ENCODE measurements at places on chromosomes 4 and X. TPM values are rescaled to one million over a fixed set of nuclear protein-coding genes. Genes with fewer than 3 reads are reported as not detected.

Gene TBC1D19
- total RNA-seq, result 17.0 TPM

Gene PCDH19
- 2.8 TPM for total RNA-seq

Gene CSTF2
- total RNA-seq, result 23.7 TPM

Gene TEC
- total RNA-seq, result 3.4 TPM

Gene SAGE1
- total RNA-seq, result not detected

Gene PRKG2
- 4.7 TPM for total RNA-seq

Gene APLN
- 0.52 TPM for total RNA-seq

Gene PGAM4
- total RNA-seq, result not detected

Gene EVC2
- 6.1 TPM for total RNA-seq

Gene CHIC1
- total RNA-seq, result 14.8 TPM

All from ureter (tissue), 1 donor.